ENCODE measurements at places on chromosomes 4 and X.

DNA sequence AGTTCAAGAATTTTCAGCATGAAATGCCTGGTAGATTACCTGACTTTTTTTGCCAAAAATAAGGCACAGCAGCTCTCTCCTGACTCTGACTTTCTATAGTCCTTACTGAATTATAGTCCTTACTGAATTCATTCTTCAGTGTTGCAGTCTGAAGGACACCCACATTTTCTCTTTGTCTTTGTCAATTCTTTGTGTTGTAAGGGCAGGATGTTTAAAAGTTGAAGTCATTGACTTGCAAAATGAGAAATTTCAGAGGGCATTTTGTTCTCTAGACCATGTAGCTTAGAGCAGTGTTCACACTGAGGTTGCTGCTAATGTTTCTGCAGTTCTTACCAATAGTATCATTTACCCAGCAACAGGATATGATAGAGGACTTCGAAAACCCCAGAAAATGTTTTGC lies 168.0 kb downstream of the SOWAHB start:
- DNase-seq: no peak

- no peak for DNase-seq
Observed at GRCh38 chr4:149112109-149112508, 669.9 kb upstream of the NR3C2 start.

DNA sequence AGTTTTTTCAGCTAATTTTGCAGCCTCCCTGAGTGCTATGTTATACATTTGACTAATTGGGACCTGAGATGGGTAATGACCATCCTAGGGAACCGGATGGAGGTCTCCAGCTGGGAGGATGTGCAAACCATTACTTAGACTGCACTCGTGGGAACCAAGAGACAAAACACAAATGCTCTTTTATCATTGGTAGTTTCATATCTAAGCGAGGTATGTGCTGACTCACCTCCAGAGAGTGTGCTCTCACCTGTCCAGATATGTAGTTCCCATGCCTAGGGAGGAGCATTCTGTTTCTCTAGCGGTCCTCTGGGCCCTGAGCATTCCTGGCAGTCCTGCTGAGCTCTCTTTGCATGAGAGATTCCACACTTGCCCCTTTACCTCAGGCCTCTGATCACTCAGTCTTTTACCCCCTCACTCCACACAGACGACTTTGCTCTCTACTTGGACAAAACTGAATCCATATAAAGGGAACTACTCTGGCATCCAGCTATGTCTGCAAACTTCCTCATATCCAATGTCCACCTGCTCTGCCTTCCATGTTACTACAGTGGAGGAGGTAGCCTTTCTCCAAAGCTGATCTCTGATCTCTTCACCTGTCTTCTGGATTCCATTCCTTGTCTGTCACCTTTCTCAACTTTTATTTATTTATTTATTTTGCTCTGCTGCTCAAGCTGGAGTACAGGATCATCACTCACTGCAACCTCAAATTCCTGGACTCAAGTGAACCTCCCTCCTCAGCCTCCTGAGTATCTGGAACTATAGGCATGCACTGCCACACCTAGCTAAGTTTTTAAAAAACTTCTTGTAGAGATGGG lies 88.4 kb downstream of the LRP2BP start:
- DNase-seq: no peak

- DNase-seq: no peak
Observed at GRCh38 chrX:128975745-128976144, 547.5 kb downstream of the SMARCA1 start.

- no peak for DNase-seq
Observed at GRCh38 chr4:16056681-16057385, 27.0 kb downstream of the PROM1 start.

Measured in stimulated activated CD8-positive, alpha-beta memory T cell treated with anti-CD3 and anti-CD28 coated beads, Interleukin-7, amount 100 ng/mL, for 1 hour (primary cell).